Kasumi-1 (cell line): ENCODE measurements at places on chromosomes 11 and 22.

DNA sequence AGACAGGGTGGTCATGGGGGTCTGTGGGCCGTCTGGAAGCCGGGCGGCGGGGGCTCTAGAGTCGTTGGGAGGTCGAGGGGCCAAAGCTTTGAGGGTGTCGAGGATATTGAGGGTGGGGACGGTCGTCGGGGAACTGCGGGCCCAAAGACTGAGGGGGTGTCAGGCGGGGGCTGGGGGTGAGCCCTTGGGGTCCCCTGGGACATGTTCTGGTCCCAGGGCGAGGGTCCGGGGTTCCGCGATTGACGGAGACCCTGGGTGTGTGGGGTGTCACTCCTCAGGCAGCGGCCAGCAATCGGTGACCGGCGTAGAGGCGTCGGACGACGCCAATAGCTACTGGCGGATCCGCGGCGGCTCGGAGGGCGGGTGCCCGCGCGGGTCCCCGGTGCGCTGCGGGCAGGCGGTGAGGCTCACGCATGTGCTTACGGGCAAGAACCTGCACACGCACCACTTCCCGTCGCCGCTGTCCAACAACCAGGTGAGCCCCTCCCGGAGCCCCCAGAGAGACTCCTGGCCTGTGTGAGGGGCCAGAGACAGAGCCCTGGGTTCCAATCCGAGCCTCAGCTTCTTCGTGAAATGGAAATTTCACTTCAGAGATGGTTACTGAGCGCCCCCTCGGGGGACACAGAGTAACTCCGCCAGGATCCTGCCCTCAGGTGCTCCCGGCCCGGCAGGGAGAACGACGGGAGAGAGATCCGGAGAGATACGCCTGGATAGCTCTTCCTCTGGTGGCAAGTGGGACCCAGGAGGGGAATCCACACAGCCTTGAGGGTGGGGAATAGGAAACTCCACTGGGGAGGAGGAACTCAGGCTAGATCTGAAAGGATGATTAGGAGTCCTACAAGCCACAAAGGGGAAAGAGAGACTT lies 714 bp downstream of the SDF2L1 start:
- DNase-seq: peak; percentile 61

GRCh38 chr22:39288135-39288898 lies 31.1 kb downstream of the RPL3 start:
- no peak for DNase-seq

DNA sequence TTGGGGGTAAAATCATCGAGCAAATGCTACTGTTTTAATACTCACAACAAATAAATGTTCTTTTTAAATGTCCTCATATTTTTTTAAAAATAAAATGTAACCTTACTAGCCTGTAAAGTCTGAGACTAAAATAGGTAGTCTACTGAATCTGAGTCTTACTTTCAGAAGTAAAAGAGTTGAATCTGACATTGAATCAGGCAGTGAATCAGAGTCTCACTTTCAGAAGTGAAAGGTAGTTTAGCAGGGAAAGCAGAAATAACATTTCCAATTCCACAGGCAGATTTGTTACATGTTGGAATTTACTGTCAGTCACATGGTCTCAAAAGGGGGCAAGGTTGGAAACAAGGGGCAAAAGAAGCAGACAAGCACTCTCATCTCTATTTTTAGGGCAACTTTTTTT lies 143.0 kb downstream of the ELP4 start:
- DNase-seq: no peak

DNA sequence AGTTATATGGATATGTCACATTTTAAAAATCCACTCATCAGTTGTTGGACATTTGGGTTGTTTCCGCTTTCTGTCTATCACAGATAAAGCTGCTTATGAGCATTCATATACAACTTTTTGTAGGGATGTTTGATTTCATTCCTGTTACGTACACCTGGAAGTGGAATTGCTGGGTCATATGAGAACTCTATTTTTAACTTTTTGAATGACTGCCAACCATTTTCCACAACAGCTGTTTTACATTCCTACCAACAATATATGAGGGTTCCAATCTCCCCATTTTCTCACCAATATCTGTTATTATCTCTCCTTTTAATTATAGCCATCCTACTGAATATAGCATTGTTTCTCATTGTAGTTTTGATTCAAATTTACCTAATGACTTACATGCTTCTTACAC lies 172.0 kb downstream of the UVRAG start:
- no peak for DNase-seq

GRCh38 chr11:110028921-110029320 lies 64.3 kb upstream of the ZC3H12C start:
- DNase-seq: no peak

GRCh38 chr11:19940831-19941230 lies 219.4 kb downstream of the DBX1 start:
- DNase-seq: no peak

GRCh38 chr22:23580576-23581259 lies 628 bp upstream of the IGLL1 start:
- peak; percentile 4 for DNase-seq

- peak; percentile 56 for DNase-seq
These were observed 1.4 kb upstream of the CPT1A start for GRCh38 chr11:68843052-68843561.

DNA sequence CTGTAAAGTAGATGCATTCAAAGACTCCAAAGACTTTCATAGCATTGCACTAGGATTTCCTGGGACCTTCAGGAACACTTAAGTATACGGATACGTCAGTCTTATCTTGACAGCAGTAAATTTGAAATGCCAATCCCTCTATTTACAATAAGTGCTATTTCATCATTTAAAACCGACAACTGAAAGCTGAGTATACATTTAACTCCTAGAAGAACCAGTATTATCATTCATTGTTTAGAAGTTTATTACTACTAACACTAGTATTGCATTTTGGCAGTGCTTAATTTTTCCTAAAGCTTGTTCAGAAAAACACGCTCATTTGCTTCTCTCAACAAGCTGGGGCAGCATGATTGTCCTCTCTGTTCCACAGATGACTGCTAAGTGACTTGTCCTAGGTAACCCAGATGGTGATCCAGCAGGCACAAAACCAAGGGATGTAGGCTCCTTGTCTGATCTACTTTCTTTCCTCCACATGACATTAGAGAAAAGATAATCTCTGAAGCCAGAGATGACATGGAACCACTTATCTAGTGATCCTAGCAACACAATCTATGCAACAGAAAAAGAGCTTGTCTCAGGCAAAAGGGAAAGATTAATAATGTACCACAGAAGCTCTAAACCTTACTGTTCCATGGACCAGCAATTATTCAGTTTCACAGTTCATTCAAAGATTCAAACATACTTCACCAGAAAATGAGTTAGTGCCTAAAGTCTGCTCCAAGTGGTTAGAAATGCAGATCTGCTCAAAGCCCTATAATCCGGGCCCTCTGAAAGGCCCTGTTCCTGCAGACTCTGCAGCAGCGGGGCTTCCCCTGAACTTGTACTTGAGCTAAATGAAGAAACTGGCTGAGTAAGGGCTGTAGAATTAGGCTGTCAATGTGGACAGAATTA lies 5.2 kb downstream of the MAML2 start:
- no peak for DNase-seq

- peak; percentile 81 for DNase-seq
These were observed at the start of gene ZNF280B for GRCh38 chr22:22508274-22509176. ZNF280B (minus strand) TSS chr22:22508742; CDS start chr22:22489398, 19,344 bp downstream.

DNA sequence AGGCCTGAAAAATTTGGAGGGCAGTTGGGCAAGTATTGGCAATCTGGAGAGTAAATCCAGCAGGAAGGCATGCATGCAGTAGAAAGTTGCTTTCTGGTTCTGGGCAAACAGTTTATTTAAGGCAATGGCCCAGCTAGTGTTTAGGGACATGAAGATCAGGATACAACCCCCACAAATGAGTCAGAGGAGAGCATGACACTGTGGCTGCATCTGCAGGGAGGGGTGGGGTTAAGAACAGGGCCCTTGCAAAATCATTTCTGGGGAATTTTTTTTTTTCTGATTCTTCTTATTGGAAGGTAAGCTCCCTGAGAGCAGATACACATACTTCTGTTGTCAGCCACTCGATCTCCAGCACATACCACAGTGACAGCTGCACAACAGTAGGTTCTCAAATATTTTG lies 61.1 kb downstream of the FDX1 start:
- peak; percentile 83 for DNase-seq

DNA sequence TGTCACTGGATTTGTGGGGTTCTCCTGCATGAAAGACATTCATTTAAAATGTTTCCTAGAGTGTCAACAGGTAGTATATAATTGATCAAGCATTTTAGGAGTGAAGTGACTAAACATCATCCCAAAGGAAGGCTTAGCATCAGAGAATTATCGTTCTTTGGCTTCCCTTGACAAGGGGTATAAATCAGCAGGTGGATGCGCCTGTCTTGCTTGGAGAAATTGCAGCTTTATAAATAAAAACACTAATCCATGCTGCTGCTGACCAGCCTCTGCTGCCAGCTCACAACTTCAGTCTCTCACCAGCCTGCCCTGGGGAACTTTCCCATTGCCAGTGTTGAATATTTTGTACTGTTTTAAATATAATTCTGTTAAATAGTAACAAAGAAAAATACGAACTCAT lies 1184.7 kb upstream of the TENM4 start:
- DNase-seq: no peak

- no peak for DNase-seq
These were observed 15.7 kb downstream of the NNMT start for GRCh38 chr11:114311946-114312345.

DNA sequence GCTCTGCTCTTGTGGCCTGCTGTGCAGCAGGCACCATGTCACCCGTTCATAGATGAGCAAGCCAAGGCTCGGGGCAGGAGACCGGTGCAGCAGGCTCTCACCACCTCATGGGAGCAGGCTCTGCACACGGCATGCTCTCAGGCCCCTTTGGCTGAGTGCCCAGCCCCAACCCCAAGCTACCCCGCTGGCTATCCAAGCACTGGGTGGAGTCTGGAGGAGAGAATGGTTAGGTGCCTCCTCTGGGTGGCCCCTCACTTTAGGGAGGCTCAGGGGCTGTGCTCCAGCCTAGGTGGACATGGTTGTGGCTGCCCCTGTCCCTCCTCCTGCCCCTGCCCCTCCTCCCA lies 199.9 kb downstream of the IGLL1 start:
- DNase-seq: no peak

DNA sequence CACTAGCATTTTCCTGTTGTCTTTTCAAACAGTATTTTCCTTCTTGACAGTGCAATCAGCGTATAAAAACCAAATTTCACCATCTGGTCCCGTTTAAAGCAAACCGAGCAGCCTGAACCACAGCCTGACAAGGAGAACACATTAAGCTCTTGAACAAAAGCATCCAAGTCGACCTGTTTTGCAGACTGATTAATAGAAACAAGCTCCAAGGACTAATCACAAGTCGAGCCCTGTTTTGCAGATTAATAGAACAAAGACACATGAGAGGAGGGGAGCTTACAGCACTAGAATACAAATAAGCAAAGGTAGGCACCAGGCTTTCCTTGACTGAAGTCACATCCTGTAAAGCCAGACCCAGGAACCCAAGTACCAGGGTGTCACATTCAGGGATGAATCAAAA lies 104.8 kb downstream of the MPPED2 start:
- DNase-seq: no peak

DNA sequence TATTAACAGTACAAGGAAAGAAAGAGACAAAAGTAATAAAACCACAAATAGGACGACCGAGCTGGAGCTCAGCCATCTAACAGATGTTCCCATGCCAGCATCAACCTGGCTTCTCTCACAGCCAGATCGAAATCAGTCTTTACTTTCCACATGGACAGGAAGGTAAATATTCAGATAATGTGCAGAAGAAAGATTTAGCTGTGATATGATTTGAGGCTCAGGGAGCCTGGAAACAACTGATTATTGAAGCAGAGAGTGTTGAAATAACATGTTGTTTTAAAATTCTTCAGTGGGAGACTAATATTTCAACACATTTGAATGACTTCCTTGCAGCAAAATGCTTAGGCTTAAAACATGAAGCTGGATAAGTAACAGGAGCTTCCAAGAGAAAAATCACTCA lies 546.8 kb downstream of the ETS1 start:
- DNase-seq: no peak

- no peak for DNase-seq
These were observed 10.3 kb upstream of the OR9G1 start for GRCh38 chr11:56688554-56689100.

DNA sequence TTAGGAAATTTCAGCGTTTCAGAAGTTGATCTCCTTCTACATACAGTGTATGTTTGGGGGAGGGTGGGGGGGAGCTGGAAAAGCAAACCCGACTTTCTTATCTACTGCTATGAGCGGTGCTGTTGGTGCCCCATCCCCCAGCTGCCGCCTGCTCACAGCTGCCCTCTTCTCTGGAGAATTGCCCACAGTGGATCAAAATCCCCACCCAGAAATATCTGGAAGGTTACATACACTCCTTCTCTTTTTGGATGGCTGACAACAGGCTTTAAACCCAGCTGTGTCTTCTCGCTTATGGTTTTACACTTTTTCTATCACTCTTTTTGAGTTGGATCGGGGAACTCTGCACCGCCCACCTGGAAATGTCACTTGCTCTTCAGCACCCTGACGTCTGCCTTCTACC lies 56.4 kb downstream of the DHCR7 start:
- no peak for DNase-seq

- DNase-seq: no peak
These were observed 1384.0 kb downstream of the TBC1D22A start for GRCh38 chr22:48146426-48146825.

DNA sequence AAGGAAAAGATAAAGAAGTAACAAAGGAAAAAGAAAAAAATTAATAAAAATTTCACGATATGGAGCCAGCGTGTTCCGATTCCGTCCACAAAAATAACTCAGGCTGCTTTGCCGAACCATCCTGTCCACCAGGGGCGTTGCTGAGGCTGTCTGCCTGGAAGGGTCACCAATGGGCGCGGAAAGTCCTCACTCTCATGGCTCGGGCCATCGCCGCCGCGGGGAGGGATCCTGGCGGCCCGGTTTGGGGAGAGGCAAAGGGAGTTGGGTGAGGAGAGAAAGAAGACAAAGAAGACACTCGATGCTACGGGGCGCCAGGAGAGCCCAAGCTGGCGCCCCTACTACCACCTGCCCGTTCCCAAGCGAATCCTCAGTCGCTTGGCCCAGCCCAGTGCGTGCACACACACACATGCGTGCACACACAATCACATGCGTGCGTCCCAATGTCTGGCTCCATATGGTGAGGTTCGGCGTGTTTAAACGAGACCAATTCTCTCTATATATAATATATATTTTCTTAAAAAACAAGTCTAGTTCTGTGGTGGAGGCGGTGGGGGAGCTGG lies 5.6 kb upstream of the PYGM start:
- DNase-seq: no peak

GRCh38 chr22:22388090-22388489 lies 120.5 kb downstream of the ZNF280B start:
- no peak for DNase-seq
